CD8-positive, alpha-beta T cell (primary cell): ENCODE measurements at places on chromosomes 5 and 9.

GRCh38 chr5:148145916-148146315 lies 22.4 kb upstream of the SPINK14 start:
- DNase-seq = no peak

DNA sequence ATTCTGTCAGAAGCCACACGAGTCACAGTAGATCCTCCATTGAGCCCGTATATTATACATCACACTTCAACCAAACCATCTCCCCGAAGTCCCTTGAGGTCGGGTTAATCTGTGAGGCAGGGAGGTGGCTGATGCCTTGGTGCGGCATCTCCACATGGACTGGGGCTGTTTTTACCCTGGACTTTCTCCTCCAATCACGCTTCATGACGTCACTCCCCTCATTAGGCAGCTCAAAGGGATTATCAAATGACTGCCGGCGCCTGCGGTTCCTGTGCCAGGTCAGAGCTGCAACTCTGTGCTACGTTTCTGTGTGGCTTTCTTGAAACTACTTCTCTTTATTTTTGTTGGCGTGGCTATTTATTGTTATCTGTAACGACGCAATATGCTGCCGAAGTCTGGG lies 53.7 kb downstream of the TMOD1 start:
- DNase-seq = no peak

- DNase-seq = no peak
These were observed 49.4 kb upstream of the COL5A1 start for GRCh38 chr9:134592018-134592818.

DNA sequence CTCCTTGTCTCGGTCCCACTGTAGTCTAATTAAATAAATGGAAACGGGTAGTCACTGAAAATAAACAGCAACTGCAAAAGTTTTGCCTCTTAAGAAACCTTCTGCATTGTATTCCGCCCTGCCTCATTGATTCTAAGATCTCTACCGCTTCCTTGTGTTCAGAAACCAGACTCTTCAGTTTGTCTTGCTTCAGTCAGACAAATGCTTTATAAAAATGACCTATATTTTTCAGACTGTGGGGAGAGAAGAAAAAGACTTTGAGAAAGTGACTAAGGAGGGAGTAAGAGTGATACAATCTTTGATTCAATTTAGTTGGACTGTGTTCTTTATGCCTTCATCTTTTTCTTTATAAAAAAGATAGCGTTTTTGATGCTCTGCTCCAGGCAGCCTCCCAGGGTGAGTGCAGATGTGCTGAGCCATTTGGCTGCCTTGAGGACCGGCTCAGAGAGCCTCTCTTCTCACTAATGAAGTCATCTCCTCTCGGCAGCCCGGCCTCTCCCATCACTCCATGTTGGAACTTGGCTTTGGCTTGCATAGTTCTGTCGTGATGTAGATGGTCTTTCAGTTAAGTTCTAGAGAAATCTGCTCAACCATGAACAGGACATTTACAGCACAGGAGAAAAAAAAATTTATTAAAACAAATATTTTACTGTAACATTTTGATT lies 4.0 kb upstream of the VCAN start:
- DNase-seq = no peak

GRCh38 chr9:5446451-5447236 lies 3.7 kb upstream of the CD274 start:
- no peak for DNase-seq

GRCh38 chr5:149422366-149423048 lies 43.4 kb upstream of the IL17B start:
- DNase-seq = no peak
